ENCODE measurements at places on chromosomes 1 and 21.

DNA sequence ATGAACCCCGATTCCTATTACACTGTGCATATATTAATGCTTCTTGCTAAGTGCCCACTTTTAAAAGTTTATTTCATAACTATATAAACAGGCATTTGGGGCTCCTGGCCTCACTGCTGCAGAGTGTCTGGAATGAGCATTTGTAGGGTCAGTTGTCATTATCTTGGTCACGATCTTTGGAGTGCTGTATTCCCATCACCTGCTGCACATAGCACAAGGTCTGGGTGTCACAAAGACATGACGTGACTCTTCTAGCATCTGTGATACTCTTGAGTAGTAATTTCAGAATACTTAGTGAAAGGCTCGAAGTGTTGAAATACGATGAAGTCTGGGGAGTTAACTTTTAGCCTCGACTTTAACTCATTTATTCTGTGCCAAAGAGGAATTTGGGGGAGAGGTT, 186.4 kb downstream of the FMN2 start:
- no peak for DNase-seq

GRCh38 chr1:221987860-221988520, 246.1 kb upstream of the DUSP10 start:
- DNase-seq = no peak

GRCh38 chr1:200530623-200531261, 89.8 kb downstream of the KIF14 start:
- DNase-seq = no peak

GRCh38 chr1:233639611-233640010, 25.7 kb downstream of the KCNK1 start:
- no peak for DNase-seq

DNA sequence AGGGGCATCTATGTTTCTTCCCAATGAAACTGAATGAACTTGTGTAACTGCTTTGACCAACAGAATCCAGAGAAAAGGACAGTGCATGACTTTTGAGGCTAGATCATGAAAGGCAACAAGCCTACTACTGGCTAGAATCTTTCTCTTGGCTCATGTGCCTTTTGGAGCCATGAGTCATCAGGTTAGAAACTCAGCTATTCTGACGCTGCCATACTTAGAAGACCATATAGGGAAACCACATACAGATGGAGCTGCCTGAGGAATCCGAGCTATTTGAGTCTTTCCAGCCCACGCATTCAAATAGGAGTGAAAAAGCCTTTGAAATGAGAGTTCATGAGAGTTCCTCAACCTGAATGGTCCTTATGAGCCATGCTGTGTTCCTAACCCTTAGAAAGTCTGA, 738.5 kb upstream of the CHRM3 start:
- DNase-seq = no peak

GRCh38 chr1:22236166-22236565, 93.3 kb upstream of the WNT4 start:
- no peak for DNase-seq

DNA sequence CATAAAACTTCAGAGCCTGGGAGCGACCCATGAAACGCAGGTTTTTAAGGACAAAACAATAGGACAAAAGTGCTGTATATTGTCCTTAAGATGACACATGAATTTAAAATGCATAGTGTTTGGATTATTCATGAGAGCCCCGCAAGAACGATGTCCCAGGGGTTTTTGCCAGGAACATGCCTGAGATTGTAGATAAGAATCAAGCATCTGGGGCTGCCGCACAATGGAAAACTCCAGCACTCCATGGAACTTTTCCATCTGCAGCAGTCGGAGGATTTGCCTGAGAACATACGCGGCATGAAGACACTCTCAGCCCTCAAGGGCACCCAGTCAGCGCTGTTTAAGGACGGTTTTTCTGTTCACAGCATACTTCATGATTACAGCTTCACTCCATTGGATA, 5.3 kb upstream of the ERG start:
- no peak for DNase-seq

DNA sequence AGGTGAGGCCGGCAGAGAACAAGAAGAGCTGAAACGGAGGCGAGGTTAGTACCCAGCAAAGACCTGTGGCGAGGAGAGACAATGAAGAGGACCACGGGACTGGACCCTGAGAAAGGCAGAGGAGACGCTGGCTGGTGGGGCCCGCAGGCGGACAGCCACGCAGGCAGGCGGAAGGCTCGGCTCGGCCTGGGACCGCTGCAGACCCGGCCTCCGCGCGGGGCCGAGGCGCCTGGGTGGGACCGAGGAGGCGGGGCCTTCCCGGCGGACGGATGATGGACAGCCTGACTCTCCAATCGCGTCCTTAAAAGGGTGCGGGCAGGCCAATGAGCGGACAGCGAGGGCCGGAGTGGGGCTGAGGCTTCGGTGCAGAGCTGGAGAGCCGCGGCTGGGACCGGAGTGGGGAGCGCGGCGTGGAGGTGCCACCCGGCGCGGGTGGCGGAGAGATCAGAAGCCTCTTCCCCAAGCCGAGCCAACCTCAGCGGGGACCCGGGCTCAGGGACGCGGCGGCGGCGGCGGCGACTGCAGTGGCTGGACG, at the start of gene MPZL1:
MPZL1 (plus strand) TSS at position 366 of the 535 bp plus-strand sequence. CDS start 170 bp downstream, outside the sequence.
- DNase-seq = peak; percentile 77

GRCh38 chr1:92482665-92483609, 3.8 kb downstream of the GFI1 start:
- no peak for DNase-seq

- DNase-seq = no peak
Measured at GRCh38 chr1:182723200-182723599, 38.8 kb upstream of the RGS8 start.

GRCh38 chr1:84166797-84167196, 22.7 kb downstream of the PRKACB start:
- DNase-seq = no peak

- DNase-seq = no peak
Measured at GRCh38 chr21:31974454-31974985, 101.7 kb downstream of the HUNK start.

GRCh38 chr1:108113496-108113895, 86.6 kb downstream of the SLC25A24 start:
- no peak for DNase-seq

GRCh38 chr1:48889082-48889481, 112.4 kb upstream of the BEND5 start:
- DNase-seq = no peak

GRCh38 chr1:85344256-85344694, 67.8 kb upstream of the BCL10 start:
- DNase-seq = no peak

DNA sequence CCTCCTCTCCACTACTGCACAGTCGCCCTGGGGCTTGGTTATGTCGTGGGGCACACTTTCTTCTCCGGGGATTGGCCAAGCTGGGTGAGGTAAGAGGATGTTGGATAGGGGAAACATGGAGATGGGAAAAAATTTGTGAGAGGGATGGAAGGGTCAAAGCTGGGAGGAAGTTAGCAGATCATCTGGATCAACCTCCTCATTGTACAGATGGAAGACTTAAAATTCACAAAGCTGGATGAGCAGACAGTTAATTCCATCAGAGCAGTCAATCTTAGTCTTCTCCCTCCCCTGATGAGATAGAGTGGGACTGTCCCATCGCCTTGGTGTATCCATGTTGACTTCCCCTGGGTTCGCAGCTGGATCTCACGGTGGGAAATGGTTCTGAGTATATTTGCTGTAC, 69.6 kb upstream of the CNTN2 start:
- DNase-seq = no peak
